Fibroblast of lung (primary cell): ENCODE measurements at places on chromosomes 3 and 15. TPM values are rescaled to one million over a fixed set of nuclear protein-coding genes. Genes with fewer than 3 reads are reported as not detected.

MYZAP gene
- 0.17 TPM in 1 of 2 replicates, not detected in the other for total RNA-seq

ZNF620 gene
- 1.3 and 1.5 TPM in 2 replicates for total RNA-seq

PLA2G4B gene
- 0.99 and 1.3 TPM in 2 replicates for total RNA-seq

TM6SF1 gene
- 2.3 and 3.6 TPM in 2 replicates for total RNA-seq

TMF1 gene
- 37.0 and 51.5 TPM in 2 replicates for total RNA-seq

CCDC39 gene
- total RNA-seq: under 0.01 TPM in 2 replicates

MYO5C gene
- under 0.01 TPM in 2 replicates for total RNA-seq

DUOXA2 gene
- total RNA-seq: not detected in 2 replicates

ACKR4 gene
- 1.8 and 14.9 TPM in 2 replicates for total RNA-seq

UROC1 gene
- not detected in 2 replicates for total RNA-seq
